ENCODE measurements at places on chromosomes 2 and 18. TPM values are rescaled to one million over a fixed set of nuclear protein-coding genes. Genes with fewer than 3 reads are reported as not detected.

GRCh38 chr2:13193900-13194299, 477.2 kb downstream of the TRIB2 start:
- DNase-seq, result no peak

Gene TNFRSF11A
- total RNA-seq, result 2.9 TPM

Gene FAM110C
- 5.3 TPM for total RNA-seq

DNA sequence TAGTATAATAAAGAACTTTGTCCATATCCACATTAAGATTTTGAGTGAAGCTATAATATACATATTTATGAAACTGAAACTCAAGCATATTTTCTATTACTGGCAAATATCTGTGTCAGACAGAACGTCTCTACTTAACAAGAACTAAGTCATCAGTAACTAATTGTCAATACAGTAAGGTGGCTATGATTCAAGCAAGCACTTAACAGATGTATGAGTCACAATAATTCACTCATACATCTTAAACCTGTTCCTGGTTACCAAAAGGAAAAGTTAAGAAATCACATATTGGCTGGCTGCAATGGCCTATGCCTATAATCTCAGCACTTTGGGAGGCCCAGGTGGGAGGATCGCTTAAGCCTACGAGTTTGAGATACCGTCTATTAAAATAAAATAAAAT, 96.0 kb downstream of the SOS1 start:
- no peak for DNase-seq

Gene STAT4
- total RNA-seq, result 22.9 TPM

Data from left cardiac atrium (tissue), 4 donors.